ENCODE measurements at places on chromosomes 5 and 9. TPM values are rescaled to one million over a fixed set of nuclear protein-coding genes. Genes with fewer than 3 reads are reported as not detected.

Gene GDNF
- 0.26 TPM for total RNA-seq

Gene IRX2
- 1.0 TPM for total RNA-seq

- DNase-seq: no peak
These were observed 72.5 kb upstream of the PANK3 start for GRCh38 chr5:168651648-168652047.

Gene FCN1
- total RNA-seq: 12.0 TPM

DNA sequence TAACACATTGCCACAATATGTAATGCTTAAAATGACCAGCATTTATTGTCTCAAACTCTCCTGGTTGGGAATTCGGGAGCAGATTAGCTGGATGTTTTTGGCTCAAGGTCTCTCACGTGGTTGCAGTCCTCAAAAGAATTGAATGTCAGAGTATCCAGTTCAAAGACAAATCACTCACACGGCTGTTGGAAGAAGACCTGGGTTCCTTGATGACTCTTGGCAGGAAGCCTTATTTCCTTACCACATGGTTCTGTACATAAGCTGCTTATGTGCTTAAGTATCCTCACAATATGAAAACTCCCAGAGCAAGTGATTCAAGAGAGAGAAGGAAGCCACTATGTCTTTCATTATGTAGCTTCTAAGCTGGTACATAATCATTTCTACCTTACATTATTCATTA lies 230.3 kb upstream of the PTPRD start:
- DNase-seq: no peak

Gene ADAMTS16
- total RNA-seq: 0.27 TPM

Gene GTF2H2C
- total RNA-seq: 14.6 TPM

GRCh38 chr5:171158581-171158980 lies 150.5 kb upstream of the TLX3 start:
- no peak for DNase-seq

DNA sequence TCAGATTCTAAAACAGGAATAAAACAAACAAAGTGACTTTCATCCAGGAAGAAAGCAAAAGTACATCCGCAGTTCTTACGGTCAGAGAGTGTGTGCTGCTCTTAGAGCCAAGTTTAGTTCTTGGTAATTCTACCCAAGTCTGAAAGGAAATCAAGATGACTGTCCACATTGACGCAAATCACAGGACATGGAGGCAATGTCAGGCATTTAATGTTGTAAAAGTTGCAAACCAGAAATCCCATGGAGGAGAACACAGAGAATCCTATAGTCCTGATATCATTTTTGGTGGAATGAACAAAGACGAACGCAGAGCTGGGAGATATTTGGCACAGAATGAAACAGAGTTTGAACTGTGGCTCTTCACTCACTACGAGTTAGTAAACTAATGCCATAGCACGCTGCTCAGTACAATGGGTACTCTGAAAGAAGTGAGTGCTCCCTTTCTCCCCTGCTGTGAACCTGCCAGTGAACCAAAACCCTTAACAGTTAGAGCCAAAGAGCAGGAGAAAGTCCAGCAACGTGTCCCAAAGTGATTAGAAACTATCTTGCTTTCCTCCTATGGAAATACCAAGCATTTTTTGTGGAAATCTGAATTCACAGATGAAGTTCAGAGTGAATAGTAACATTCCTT lies 74.3 kb downstream of the MUSK start:
- DNase-seq: no peak
